ENCODE measurements at places on chromosomes 6 and 20.

GRCh38 chr20:25675161-25675560, 21.5 kb downstream of the ZNF337 start:
- no peak for DNase-seq

DNA sequence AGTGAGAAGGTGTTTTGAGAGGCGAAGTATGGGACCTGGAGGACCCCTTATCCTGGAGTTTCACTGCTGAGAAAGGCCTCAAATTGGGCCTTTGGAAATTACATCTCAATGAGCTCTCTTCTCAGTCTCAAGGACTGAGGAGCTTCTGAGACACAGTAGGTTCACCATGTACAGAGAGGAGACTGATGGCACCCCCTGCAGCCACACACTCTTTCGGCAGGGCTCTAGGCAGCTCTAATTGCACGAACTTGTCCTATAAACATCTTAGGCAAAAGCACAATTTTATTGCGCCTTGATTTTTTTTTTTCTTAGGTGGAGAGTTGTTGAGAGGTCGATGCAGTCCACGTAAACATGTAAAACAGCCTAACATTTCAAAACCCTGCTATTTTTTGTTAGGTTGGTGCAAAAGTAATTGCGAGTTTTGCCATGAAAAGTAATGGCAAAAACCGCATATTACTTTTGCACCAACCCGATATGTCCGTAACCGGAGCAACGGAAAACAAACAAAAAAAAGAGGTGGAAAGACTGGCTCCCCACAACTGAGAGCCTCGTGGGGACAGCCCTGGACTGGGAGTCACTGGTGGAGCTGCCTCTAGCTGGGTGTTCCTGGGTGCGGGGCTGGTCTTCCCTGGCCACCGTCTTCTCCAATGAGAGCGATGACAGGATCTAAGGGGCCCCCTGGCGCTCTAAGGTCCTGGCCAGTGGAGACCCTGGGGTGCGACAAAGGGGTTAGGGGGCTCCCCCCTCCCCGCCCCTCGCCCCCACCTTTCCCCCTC, 84.0 kb upstream of the EYA2 start:
- DNase-seq = no peak

DNA sequence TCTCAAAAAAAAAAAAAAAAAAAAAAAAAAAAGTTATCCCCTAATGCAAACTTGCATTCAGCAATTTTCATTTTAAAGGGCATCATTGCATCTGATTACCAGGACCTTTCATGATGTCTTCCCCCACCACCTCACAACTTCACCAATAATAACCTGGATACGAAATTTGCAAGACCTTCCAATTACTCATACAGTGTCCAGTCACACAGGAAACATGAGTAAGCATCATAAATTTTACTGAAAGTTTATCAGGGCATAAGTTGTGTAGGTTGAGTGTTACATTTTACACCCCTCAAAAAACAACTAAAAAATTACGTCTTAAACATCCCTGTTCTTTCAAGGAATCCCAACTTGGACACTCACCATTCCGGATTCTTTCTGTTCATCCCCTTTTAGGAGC, 79.1 kb upstream of the ANKEF1 start:
- DNase-seq = peak; percentile 52

- DNase-seq = no peak
These were observed 202.5 kb downstream of the TFAP2B start for GRCh38 chr6:51021171-51021570.

GRCh38 chr20:64049060-64049877, at the start of gene SOX18:
TSS of gene SOX18 (minus strand) at chr20:64049639. CDS start at chr20:64049516, 123 bp downstream.
- no peak for DNase-seq

DNA sequence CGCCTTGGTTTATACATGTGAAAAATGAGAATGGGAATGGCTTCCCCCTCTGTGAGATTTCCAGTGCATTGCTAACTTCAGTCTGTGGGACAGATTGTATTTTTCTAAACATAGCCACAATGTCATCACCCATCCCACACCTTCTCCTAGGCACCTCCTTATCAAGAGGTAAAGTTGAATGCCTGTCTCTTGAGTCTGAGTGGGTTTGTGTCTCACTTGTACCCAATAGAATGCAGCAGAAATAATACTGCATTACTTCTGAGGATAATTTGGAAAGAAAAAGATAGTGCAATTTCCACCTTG, 27.9 kb downstream of the RIN2 start:
- DNase-seq = peak; percentile 88

GRCh38 chr6:164322533-164322932, 908.0 kb downstream of the QKI start:
- DNase-seq = peak; percentile 90

DNA sequence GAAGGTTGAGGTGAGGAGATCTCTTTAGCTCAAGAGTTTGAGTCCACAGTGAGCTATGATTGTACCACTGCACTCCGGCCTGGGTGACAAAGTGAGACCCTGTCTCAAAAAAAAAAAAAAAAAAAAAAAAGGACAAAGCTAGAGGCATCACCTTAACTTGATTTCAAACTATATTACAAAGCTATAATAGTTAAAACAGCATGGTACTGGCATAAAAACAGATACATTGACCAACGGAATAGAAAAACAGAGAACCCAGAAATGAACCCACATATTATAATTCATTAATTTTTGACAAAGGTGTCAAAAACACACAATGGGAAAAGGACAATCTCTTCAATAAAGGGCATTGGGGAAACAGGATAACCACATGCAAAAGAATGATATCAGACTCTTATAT, 50.8 kb upstream of the MBOAT1 start:
- DNase-seq = no peak

- DNase-seq = peak; percentile 37
These were observed 25.7 kb upstream of the IGF2R start for GRCh38 chr6:159943101-159943632.

GRCh38 chr6:155157101-155157500, 106.7 kb upstream of the CLDN20 start:
- no peak for DNase-seq

DNA sequence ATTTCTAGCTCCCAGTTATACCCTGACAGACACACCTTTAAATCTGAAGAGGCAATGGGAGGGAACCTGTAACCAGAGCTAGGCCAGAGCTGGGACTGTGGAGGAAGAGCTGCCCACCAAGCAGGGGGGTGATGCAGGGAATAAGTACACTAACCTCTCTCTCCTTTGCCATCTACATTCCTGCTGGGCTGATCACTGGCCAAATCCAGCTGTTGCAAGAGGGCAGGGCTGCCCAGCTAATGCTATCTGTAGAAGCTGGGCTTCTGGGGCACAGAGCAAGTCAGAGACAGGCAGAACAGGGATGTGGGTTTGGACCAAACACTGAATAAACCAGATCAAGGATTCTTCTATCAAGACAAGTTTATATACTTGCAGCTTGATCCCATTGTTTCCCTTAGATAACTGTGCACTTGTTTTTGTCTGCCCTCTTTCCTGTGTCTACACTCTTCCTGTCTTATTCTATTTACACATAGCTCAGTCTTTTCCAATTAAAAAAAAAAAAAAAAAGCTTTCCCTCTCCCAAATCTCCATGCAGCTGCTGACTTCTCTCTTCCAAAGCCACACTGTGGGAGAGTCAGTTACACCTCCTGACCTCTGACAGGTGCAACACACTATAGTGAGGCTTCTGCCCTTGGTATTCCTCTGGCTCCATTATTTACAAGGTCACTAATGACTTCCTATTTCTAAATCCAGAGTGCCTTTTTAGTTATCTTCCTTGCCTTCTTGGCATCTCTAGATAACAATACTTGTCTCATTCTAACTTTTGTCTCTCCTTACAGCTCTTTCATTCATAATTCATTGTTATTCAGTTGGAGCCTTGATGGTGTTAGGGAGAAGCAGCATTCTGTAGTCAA, 43.7 kb downstream of the TRIM38 start:
- DNase-seq = no peak

- no peak for DNase-seq
These were observed 2.8 kb downstream of the PREX1 start for GRCh38 chr20:48824830-48825565.

All from astrocyte (in vitro differentiated cells and primary cell).